ENCODE measurements at places on chromosomes 2 and 18.

DNA sequence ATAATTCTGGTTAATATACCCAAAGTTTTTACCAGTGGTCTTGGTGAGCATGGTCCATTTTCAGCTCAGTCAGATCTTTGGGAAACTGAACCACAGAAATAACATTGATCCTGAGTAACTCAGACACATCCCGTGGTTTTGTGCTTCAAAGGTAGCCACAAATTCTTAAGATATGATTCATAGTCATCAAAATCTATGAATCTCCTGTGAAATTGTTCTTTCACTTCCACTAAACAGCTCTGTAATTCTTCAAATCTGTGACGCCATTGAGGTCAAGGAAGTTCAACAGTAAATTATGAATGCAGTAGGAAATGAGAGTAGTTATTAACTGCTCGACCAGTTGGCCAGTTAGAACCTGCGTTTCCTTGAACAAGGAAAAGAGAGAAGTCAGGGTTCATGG is 147.3 kb downstream of the IRS1 start:
- DNase-seq = no peak

GRCh38 chr2:127080226-127080937 is 26.6 kb downstream of the BIN1 start:
- DNase-seq = peak; percentile 62

DNA sequence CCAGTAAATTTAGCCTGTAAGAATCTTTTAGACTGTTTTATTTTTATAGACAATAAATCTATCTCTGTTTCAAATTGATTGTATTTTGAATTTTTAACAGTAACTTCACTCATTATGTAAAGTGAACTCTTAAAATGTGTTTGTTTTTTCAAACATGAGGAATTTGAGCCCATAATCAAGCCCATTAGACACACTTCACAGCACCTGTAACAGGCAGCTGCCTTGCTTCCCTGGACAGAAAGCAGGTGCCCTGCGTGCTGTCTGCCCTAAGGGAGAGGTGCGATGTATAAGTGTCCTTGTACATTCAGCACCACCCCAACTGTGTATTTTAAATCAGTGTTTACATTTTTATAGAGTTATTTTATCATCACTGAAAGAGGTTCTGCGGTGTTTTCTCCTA is 186.5 kb upstream of the TPO start:
- no peak for DNase-seq

- peak; percentile 90 for DNase-seq
Observed at GRCh38 chr2:240560084-240560479, at the start of gene DUSP28. DUSP28 (plus strand) TSS chr2:240560357; CDS start chr2:240560685, 328 bp downstream.

GRCh38 chr2:240156435-240157146 is 16.1 kb upstream of the OTOS start:
- DNase-seq = no peak

DNA sequence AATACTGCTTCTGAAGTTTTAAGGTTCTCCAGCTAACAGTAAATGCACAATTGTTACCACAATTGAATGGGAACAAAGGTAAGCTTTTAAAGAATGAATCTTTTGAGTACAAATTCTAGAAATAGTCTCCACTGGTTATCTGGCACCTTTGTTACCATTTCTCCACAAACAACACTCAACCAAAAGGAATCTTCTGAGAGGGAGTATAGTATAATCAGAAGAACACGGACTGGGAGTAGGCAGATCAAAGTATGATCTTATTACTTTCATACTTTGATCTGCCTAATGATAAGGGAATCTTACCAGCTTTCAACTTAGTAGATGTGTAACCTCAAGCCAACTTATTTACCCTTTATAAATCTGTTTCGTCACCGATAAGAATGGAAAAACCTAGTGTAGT is 1.4 kb downstream of the CEP76 start:
- DNase-seq = no peak

DNA sequence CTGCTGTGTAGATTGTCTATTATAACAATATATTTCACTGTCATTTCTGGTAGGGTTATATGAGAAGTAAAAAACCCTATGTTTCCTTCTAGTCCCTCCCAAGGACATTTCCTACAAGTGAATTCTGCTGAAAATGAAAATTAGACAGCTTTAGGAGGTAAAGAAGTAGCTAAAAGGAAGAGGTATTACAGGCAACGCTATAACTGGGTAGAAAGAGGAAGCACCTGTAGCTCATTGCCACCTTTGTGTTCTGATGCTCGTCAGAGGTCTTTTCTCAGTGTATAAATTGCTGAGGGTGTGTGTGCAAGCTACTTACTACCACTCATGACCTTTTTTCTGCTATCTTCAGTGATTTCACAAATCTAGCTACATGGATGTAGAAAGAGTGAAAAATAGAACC is 1.4 kb downstream of the DNAJC10 start:
- DNase-seq = no peak

DNA sequence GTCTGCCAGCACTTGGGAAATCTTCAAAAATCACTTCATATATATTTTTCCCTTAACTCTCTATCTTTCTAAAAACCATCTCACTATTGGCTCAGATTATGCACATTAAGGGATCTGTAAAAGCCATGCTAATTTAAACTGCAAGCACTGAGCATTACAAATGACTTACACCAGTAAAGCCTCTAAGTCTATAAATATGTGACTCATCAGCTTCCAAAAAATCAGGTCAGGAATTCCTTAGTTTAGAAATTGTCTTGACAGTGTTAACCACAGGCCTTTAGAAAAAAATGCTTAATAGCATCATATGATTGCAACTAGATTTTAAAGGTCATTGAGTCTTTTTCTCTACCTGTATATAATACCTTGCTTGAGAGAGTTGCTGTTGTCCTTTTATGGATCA is 1113.6 kb upstream of the PIK3C3 start:
- no peak for DNase-seq

- DNase-seq = no peak
Observed at GRCh38 chr2:217479566-217479965, 523.2 kb downstream of the TNS1 start.

DNA sequence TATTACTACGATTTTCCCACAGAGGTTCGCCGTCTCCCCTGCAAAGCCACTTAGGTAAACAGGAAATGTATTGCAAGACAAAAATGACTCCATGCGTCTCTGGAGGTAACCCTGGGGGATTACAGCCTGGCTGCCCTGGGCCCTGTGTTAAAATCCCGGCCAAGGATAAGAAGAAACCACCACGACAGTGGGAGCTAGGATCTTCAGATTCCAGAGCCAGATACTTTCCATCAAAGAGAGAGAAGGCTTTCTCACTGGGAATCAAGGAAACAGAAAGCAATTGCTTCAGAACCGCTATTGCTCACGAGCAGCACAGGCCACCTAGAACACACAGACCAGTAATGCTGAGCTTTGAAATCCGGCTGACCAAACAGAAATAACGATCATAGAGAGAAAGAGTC is 97.9 kb upstream of the ZNF516 start:
- DNase-seq = no peak

DNA sequence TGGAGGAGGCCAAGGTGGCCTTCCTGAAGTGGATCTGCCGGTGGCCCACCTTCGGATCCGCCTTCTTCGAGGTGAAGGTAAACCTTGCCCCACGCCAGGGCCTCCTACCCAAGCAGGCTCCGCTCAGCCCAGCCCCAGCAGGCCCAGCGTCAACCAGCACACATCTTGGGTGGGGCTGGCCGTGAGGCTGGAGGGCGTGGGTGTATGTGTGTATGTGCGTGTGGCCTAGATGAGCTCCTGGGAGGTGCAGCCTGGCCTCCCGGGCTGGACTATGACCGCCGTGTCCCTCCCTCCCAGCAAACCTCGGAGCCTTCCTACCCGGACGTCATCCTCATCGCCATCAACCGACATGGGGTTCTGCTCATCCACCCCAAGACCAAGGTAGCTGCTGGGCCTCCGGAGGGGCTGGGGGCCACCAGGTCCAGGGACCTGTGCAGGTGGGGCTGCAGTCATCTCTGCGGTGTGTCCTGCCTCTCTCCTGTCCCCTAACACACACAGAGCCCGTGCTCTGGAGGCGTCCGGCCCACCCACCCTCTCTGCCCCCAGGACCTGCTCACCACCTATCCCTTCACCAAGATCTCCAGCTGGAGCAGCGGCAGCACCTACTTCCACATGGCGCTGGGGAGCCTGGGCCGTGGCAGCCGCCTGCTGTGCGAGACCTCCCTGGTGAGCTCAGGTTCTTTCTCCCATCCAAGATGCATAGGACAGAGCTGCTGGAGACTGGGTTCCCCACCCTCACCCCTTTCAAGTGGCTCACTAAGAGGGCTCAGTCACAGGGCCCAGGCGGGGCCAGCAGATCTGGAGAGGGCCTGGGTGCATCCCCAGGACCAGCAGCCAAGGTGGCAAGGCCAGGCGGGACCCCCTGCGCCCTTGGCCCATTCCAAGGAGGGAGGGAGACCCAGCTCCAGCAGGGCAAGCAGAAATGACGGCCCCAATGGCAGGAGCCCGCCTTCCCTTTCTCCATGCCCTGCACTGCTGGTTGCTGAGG is 9.4 kb upstream of the GPR17 start:
- DNase-seq = no peak

DNA sequence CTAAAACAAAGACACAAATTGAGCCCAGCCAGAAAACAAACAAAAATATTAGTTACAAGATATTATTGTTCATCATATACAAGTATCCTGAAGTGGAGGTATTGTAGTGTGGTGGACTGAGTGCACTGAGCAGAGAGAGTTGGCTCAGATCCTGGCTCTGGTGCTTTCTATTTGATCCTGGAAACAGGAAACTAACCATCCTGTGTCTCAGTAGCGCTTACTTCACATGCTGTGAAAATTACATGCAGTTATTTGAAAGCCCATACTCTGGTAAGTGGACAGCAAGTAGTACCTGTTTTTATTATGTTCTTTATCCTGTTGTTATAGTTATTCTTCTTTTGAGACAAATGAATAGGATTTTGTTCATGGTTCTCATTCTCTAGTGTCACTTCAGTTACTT is 84.3 kb upstream of the CRIM1 start:
- DNase-seq = no peak

- DNase-seq = no peak
Observed at GRCh38 chr2:197311421-197312033, 947 bp upstream of the ANKRD44 start.

- no peak for DNase-seq
Observed at GRCh38 chr2:99442837-99443236, 47.0 kb downstream of the REV1 start.

DNA sequence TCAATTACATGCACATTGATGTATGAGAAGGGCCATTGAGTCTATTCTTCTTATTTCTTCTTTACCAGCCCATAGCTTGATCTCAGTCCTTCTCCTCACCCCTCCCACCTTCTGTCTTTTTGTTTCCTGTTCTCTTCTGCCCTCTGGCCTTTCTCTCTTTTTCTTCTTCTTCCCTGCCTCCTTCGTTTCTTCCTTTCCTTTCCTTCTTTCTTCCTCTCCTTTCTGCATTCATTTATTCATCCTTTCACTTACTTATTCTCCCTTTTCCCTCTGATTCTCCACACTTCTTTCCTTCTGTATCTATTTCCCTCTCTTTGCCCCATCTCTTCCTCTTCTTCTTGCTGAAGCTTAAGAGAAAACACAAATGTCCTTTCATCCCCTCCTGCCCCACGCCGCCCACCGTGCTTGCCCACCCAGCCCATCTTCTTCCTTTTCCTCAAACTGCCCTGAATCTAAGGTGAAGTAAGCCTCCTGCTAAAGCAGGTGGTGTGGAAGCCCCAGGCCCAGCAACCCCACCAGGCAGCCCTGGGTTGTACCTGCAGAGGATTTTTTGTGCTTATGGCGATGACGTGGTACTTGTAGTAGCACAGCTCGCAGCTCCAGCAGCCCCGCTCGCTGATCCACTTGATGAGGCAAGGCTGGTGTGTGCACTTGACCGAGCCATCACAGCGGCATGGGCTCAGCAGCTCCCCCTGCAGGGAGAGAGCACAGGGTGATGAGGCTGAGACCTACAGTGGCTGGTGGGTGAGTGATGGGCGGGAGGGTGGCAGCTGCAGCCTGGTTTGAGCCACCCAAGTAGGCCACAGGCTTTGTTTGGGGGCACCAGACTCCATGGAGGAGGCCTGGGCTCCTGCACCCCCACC is 89.0 kb downstream of the MARCHF4 start:
- peak; percentile 7 for DNase-seq

DNA sequence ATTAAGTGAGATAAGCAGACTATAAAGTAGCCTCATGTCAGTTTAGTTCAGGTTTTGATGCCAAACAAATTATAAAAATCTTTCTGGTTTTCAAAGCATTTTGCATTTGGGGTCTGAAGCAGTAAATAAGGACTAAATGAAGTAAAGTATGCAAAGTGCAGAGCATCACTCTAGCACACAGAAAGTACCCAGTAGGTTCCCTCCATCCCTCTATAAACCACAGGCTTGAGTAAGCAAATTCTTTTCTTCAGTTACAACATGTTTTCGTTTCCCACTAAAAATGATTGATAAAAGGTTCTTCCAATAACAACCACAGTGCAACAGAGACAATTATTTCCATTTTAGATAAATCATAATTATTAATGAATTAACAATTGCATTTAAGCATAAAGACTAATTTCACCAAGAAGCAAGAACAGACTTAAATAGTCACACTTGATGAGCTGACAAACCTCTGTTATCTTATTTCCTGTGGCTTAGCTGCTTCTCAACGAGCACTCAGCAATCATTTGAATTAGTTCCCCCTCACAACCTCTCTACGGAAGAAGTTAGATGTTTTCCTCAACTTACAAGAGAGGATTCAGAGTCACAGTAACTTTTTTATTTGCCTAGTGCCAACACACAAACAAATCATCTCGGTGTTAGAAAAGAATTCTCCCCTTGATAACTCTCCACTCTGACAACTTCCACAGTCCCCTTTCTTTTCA is 249.8 kb downstream of the NBAS start:
- no peak for DNase-seq

- no peak for DNase-seq
Observed at GRCh38 chr18:79905993-79906392, 45.5 kb downstream of the SLC66A2 start.

DNA sequence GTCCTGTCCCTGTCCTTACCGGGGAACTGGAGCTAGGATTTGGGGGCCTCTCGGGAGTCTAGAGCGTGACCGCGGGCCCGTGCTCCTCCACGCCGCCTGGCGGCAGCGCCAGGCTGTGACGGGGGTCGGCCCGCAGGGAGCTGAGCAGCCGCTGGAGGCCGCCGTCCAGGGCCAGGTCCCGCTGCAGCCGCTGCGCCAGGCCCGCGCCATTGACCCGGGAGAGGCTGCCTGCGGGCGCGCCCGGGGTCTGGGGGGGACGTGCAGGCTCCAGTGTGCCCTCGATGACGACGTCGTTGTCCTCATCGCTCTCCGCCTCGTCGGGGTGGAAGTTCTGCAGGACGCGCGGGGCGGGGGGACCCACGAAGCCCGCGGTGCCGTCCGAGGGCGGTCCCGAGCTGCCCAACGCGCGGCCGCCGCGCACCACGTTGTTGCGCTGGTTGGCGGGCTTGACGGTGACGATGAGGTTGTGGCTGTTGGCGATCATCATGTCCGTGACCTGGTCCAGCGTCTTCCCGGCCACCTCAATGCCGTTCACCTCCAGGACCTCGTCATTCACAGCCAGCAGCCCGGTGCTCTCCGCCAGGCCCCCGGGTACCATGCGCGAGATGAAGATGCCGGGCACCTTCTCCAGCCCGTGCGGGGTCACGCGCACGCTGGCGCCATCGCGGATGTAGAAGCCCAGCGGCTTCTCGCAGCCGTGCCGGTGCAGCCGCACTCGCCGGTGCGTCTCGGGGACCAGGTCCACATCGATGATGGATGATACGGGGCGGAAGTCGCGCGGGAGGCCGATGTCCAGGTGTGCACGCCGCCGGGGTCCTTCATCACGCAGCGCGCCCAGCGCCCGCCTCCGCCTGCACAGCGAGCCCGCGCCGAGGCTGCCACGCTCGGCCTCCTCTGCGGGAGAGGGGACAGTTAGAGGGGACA is 50.9 kb downstream of the ADNP2 start:
- peak; percentile 43 for DNase-seq
